ENCODE measurements at places on chromosomes 4 and X. TPM values are rescaled to one million over a fixed set of nuclear protein-coding genes. Genes with fewer than 3 reads are reported as not detected.
A peak's percentile ranks its signal among the peaks of the same experiment; 100 is the strongest.

- peak; percentile 65 for DNase-seq
Measured at GRCh38 chrX:140057001-140057411, 91.7 kb upstream of the CXorf66 start.

DNA sequence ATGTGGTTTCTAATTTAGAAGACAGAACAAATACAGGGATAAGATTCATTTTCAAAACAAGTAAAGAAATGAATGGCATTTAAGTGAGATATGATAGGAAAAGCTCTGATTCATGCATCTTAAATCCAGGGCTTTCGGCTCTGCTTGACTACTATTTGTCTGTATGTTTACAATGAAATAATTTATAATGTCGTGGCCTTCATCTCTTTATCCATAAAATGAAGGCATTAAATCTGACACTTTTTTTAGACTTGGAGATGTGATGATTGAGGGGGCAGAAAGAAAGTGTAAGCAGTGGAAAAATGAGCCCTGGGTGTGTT is 115.7 kb upstream of the KIT start:
- DNase-seq, result no peak

DNA sequence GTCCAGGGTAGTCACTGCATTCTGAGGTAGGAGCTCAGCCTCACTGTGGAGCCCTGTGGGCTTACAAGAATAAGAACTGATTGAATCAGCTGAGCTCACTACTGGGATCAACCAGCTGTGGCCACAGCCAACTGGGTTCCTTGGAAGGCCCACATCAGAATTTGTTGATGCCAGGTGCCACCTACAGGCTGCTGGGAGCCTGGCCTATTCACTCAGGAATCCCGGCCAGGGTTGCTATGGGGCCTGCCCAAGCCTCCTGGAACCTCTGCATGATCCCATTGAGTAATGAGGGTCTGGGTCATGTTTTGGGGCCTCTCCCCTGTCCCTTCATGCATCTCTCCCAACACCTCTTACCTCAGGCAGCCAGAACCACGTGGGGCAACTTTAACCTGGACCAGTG is 53.9 kb upstream of the KIAA1210 start:
- no peak for DNase-seq

DNA sequence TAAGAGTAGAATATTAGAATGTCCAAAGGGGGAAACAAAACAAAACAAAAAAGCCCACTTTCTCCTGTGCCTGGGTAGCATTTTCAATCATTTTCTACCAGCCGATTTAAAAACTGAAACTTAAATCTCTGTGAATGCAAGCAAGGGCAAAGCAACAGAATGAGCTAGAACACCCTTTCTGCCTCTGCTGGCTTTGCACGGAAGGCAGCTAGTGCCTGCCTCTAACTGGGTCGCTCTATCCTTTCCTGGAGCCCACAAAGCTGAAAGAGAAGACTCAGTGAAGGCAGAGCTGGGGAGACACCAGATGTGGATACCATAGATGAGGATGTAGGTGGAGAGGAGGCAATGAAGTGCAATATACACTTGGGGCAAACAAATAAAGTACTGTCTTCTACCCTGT is 248.9 kb upstream of the TTC29 start:
- DNase-seq, result no peak

- peak; percentile 69 for DNase-seq
Measured at GRCh38 chrX:123859409-123859845, 426 bp upstream of the XIAP start.

DNA sequence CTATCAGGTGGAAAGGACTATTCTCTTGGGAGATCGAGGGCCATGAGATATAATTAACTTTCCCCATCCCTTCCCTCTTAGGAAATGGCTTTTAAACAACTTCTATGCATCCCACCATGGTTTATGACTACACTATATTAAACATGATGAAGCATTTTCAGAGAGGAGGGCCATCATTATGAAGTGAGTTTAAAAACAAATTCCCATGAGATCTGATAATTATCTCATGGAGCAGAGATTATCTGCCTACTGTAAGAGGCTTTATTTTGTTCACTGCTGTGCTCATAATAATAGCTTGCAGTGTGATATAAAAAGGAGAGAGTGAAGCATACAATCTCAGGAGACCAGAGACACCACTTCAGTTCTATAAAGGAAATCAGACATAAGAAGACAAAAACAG is 330.5 kb upstream of the ZFP42 start:
- DNase-seq, result no peak

Gene AMBN
- polyA plus RNA-seq, result not detected

Gene TCEAL3
- polyA plus RNA-seq, result 146 TPM

Gene ADGRL3
- polyA plus RNA-seq, result 0.88 TPM

Gene IL3RA
- 5.1 TPM for polyA plus RNA-seq

Gene CXXC4
- 2.1 TPM for polyA plus RNA-seq

Data from ovary (tissue), 10 donors.